ENCODE measurements at places on chromosomes 5 and 9.

GRCh38 chr5:171537923-171538537 is 118.6 kb downstream of the FGF18 start:
- DNase-seq: no peak

- no peak for DNase-seq
Measured at GRCh38 chr5:150335778-150336177, 21.7 kb upstream of the TCOF1 start.

DNA sequence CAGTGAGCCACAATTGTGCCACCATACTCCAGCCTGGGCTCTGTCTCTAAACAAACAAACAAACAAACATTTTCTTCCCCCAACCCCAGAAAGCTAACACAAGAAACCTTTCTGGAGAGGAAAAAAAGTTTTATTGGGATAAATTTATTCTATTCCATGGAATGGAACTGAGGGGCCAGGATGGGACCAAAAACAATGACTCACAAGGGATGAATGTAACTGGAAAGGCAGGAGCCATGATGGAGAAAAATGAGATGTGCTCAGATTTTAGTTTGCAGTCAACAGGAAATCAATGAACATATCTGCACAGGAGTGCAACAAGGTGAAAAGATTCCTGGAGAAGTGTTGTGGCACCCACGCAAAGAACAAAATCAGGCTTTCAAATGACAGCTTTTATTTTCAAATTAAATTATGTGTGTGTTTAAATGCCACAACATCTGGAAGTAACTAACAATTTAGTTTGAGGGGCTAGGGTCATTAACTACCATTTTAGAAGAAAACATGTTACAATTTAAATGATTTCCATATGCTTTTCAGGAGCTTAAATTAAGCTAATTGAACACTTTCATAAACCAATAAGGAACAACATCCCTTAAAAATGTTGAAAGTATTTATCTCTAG is 208.6 kb downstream of the TSSK1B start:
- DNase-seq: no peak

DNA sequence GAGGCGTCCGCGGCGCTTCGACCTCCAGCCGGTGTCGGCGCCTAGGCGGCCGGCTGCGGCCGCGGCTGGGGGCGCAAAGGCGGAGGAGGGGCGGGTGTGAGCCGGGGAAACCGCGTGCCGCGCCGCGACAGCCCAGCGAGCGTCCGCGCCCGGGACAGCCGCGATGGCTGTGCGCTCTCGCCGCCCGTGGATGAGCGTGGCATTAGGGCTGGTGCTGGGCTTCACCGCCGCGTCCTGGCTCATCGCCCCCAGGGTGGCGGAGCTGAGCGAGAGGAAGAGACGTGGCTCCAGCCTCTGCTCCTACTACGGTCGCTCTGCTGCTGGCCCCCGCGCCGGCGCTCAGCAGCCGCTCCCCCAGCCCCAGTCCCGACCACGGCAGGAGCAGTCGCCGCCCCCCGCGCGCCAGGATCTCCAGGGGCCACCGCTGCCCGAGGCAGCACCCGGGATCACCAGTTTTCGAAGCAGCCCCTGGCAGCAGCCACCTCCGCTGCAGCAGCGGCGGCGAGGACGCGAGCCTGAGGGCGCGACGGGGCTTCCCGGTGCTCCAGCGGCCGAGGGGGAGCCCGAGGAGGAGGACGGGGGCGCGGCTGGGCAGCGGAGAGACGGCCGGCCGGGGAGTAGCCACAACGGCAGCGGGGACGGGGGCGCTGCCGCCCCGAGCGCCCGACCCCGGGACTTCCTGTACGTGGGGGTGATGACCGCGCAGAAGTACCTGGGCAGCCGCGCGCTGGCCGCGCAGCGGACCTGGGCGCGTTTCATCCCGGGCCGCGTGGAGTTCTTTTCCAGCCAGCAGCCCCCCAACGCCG is 605 bp downstream of the CHSY3 start:
- no peak for DNase-seq

- DNase-seq: no peak
Measured at GRCh38 chr9:138075496-138075895, 197.9 kb downstream of the CACNA1B start.

DNA sequence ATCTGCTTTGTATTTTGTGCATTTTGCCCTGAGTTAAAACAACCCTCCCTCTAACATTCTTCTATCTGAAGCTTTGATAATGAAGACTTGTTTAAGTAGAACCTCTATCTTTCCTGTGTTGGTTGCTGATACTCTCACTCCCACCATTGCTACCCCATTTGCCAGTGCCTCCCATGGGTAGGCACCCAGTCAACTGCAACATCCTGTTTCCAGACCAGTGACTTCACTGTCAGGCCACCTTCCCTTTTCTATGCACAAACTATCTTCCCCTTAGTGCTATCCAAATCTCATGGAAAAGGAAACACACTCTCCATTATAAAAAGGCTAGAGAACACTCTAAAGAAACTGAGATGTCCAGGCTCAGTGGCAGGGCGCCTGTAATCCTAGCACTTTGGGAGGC is 5.6 kb upstream of the IARS1 start:
- DNase-seq: no peak

DNA sequence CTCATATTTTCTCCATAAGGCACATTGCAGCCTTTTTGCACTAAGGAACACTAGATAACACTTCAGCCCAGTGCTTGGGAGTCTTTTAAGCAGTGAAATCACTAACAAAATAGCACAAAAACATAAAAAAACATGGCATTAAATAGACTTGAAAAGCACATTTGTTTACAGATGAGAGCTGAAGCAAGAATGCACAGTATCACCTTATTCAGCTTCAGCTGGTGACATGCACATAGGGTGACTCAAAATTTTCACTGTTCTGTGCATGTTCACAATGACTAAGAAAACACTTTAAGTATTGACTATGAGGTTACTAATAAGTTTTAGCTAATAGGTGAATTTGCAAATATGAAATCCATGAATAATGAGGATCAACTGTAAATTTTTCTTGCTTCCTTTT is 293.9 kb upstream of the TARS1 start:
- DNase-seq: no peak

GRCh38 chr9:29575219-29575618 is 2001.9 kb upstream of the C9orf72 start:
- no peak for DNase-seq

- DNase-seq: no peak
Measured at GRCh38 chr9:72883875-72884274, 69.0 kb downstream of the ALDH1A1 start.

DNA sequence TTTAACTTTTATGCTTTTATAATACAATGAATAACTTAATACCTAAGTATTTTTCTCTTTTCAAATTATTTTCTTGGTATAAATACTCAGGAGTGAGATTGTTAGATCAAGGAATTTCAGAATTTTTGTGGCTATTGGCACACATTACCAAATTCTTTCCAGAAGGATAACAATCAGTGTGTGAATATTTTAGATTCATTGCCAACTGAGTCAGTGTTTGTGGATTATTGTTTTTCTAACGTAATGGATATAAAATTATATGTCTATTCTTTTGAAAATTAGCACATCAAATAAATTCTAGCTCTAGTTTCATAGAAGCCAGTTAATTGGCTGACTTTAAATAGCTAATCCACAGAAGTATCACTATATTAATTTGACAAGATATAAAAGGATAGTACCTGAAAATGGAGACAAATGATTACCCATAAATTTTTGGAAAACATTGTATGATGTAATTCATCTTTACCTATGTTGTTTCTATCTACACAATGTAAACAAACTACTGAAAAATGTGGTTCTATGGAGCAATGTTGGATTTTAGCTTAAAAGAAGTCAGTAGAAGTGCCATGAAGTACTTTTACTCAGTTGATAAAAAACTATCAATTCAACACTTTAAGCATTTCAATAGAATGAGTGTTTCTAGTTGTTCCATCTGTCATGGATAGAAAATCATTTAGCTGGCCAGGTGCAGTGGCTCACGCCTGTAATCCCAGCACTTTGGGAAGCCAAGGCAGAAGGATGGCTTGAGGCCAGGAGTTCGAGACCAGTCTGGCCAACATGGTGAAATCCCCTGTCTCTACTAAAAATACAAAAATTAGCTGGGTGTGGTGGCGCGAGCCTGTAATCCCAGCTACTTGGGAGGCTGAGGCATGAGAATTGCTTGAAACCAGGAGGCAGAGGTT is 185.1 kb downstream of the ADAMTSL1 start:
- DNase-seq: no peak

DNA sequence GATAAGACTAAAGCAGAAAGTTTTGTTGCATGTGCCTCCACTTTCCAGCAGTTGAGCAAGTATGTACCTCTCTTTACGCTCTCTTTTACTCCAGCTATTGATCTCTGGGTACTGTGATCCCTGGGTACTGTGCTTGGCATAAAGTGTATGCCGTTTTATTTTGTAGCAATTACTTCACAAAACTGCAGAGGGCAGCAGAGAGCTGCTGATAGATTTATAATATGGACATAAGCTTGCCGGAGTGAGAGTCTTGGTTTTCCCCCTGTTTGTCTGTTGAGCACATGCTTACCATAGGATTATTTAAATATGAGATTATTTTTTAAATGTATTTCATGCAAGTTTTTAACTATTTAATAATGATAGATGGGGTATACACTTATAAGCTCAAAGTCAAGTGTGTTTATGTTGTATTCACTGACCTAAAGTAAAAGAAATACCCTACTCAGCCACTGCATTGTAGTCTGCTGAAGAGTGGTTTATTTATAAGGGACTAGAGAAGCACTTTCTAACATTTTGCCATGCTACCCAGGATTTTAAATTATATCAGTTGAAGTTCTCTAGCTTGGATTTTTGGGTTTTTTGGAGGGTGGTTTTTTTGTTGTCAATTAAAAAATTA is 13.0 kb downstream of the TTC1 start:
- DNase-seq: peak; percentile 26

GRCh38 chr5:157590478-157590877 is 14.9 kb upstream of the ADAM19 start:
- DNase-seq: no peak

DNA sequence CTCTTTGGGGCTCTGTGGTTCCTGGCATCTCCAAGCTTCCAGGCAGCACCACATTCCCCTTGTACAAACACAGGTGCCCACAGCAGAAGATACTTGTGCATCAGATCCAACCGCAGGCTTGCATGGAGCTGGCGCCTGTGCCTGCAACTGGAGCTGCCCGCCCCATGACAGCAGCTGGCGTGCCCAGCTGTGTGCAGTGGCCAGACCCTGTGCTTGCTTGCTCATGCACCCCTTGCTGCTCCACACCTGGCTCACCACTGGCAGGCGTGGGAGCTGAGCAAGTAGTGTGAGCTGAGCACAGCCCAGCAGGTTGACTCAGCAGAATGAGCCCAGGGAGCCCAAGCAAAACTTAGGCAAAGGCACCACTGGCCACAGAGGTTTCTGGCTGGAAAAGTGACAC is 84.4 kb upstream of the STARD4 start:
- no peak for DNase-seq

GRCh38 chr9:81565609-81566008 is 123.7 kb downstream of the TLE1 start:
- no peak for DNase-seq

- DNase-seq: no peak
Measured at GRCh38 chr5:78881884-78882283, 103.2 kb downstream of the ARSB start.

- DNase-seq: no peak
Measured at GRCh38 chr5:113176196-113176595, 199.6 kb downstream of the DCP2 start.

- DNase-seq: no peak
Measured at GRCh38 chr5:56169949-56170348, 63.2 kb downstream of the ANKRD55 start.

GRCh38 chr5:149664666-149665415 is 65.3 kb upstream of the PPARGC1B start:
- no peak for DNase-seq

DNA sequence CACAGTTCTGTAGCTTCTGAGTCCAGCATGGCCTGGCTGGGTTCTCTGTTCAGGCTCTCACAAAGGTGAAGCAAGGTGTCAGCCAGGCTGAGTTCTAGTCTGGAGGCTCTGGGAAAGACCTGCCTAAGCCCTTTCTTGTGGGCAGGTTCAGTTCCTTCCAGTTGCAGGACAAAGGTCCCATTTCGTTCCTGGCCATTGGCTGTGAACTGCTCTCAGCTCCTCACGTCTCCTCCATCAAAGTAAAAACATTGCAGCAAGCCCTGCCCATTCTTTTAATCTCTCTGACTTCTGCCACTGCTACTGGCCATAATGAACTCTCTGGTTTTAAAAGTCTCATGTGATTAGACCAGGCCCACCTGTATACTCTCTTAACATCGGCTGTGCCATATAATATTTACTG is 61.6 kb upstream of the BARX1 start:
- no peak for DNase-seq

DNA sequence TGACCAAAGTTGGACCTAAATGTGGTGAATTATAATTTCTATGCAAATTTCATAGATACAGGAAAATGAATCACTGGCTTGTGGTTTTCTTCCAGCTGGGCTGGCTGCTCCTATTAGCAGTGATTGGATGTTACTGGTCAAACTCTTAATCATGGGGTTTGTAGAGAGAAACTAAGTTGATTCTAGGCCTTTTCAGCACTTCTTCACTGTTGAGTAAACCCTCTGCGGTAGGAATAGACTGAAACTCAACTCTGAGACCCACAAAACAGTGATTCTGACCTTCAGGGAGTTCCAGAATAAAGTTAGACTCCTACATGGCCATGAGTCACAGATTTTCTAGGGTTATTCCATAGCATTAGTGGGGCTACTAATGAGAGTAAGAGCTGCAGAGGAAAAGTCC is 47.9 kb upstream of the FKTN start:
- DNase-seq: no peak

- DNase-seq: peak; percentile 68
Measured at GRCh38 chr9:33623658-33624586, 99.9 kb downstream of the ANKRD18B start.

GRCh38 chr9:112002131-112002846 is 105.7 kb downstream of the UGCG start:
- no peak for DNase-seq

GRCh38 chr5:17497446-17497845 is 585 bp upstream of the TAF11L2 start:
- no peak for DNase-seq

GRCh38 chr5:163362840-163363371 is 74.5 kb upstream of the CCNG1 start:
- DNase-seq: no peak

- no peak for DNase-seq
Measured at GRCh38 chr5:135715267-135716055, 119.0 kb upstream of the SLC25A48 start.

DNA sequence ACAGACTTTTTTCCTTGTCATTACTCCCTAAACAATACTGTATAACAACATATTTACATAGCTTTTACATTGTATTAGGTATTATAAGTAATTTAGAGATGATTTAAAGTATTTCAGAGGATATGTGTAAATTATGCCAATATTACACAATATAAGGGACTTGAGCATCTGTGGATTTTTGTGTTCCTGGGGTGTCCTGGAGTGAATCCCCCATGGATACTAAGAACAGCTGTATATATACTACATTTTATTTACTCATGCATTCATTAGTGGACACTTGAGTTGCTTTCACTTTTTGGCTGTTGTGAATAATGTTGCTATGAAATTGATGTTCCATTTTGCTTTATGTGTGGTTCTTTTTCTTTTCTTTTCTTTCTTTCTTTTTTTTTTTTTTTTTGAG is 348.8 kb downstream of the SH3GL2 start:
- no peak for DNase-seq

DNA sequence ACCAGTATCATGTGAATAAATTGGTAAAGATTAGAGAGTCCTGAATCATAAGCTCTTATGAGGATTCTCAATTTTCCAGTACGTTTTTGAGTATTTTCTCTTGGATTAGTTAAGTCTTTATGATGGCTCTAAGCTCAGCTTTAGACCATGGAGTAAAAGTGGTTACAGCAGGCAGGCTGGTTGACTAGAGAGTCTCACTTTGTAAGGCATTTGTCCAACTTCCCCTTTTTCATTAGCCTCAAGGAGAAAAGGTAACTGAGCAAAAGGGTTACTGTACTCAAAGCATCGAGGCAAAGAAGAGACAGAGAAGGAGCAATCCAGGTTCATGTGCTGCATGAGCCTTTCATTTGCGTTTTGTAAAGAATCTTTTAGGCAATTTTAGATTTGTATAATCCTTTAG is 8.5 kb downstream of the NOP16 start:
- no peak for DNase-seq
